ENCODE measurements at places on chromosomes 4 and X.

- DNase-seq: no peak
Measured at GRCh38 chrX:151704041-151704663, 8.9 kb downstream of the PRRG3 start.

DNA sequence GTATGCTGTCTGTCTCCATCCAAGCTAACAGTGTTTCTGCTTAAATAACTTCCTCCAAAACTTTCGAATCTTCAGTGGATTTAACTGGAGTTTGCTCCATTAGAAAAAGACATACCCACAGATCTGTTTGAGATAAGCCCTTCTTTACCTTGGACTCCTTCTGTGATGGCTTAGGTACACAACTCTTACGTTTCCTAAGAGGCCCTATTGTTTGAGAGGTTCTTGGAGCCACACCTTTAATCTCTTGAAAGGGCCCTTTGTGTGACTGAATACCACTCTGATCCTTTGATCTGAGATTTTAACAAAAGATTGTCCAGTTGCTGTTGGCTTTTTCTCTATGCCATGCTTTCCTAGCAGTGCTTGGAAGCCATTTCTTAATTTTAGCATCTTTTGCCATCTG is 92.5 kb downstream of the AKAP4 start:
- DNase-seq: no peak

DNA sequence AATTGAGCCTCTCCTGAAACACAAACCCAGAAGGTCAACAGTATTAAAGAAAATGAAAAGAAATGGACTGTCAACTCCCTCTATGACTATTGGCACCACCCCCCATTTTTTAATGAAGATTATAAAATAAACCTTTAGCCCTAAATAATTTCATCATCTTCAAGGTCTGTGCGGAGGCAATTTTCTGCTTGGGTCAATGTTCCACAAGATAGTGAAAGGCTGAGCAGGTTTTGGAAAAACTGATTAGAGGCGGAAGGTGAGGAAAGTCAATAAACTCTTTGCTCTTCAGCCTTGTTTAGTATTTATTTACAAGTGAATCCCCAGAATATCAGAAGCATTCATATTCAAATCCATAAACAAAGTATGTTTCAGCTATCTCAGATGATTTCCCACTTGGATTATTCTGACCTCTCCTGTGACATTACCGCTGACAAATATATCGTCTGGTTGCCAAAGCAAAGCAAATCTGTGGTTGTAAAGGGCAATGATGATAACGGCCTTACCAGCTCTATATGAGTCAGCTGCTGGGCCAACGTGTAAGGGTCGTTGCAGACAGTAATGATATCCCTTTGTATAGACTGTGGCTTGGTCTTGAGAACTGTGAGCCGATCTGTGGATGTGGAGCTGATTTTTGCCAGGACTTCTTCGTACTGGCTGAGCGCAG is 24.0 kb downstream of the RASGEF1B start:
- DNase-seq: no peak

GRCh38 chr4:7202411-7202810 is 10.1 kb downstream of the SORCS2 start:
- DNase-seq: no peak

DNA sequence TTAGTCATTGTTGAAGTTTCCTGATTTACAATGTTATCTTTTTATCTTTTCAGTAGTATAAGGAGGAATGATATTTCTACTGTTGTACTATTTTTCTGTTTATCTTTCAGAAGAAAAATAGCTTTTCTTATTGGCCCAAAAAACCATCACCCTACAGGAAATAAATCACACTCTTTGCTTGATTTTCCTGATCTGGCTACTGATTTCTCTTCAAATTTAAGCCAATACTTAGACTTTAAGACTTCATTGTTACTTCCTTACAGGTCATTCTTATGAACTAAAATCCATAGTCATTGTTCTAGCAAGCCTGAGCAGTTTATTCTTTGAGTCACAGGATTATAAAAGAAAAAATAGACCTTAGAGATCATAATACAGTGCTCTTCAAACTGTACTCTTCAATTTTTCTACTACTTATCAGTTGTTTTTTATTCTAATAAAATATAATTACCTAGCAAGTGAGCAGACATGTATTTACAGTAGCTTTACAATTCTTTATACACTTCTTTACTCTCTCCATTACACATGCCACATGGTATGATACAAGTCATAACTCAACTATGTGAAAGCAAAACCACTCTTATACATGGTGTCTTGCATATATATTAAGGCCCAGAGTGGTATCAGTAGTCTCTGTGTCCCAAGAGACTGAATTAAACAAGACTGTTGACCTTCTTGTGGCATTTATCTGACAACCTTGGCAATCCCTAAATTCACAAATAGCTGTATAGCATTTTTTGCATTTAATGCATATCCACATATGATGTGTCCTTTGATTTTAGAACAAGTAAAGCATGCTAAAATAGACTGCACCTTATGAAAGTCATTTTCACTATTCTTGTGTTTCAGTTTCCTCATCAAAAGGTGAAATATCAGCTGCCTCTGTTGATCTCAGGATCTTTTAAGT is 47.9 kb downstream of the TET2 start:
- no peak for DNase-seq

- DNase-seq: no peak
Measured at GRCh38 chr4:152594978-152595925, 59.4 kb upstream of the FBXW7 start.

DNA sequence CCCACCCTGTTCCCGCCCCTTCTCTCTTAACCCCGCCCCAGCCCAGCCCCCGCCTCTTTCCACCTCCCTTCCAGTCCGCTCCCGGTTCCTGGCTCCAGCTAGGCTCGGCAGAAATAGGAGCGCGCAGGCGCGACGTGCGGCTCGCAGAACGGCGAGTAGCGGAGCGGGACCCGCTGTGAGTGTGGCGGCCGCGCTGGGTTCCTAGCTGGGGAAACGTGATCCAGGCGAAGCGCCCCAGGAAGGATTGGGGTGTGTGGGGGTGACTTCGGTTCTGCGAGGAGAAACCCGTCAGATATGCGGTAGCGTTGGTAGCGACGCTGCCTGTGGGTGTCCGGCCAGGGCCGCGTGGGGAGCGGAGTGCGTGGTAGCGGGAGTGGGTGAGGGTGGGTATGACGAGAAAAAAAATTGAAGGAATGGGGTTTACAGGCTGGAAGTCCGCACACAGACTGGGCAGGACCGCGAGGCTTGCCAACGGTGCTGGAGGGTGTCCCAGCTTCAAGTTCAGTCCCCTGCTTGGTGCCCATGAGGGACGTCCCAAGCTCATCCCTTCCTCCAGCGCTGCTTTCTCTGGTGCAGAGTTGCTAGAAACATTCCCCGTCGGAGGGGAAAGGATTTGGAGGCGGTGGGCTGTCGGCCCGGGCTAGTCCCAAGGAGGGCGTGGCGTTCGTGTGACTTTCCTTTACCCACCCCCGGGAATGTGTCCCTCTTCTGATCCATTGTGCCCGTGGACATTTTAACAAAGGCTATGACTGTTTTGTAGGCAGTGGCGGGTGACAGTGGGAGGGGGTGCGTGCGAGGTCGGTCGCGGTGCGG is at the start of gene PRRG1:
PRRG1 (plus strand) TSS at position 144 of the 813 bp plus-strand sequence. CDS start 56,886 bp downstream, outside the sequence.
- DNase-seq: peak; percentile 66

GRCh38 chr4:7424553-7425111 is 10.1 kb downstream of the PSAPL1 start:
- DNase-seq: no peak

DNA sequence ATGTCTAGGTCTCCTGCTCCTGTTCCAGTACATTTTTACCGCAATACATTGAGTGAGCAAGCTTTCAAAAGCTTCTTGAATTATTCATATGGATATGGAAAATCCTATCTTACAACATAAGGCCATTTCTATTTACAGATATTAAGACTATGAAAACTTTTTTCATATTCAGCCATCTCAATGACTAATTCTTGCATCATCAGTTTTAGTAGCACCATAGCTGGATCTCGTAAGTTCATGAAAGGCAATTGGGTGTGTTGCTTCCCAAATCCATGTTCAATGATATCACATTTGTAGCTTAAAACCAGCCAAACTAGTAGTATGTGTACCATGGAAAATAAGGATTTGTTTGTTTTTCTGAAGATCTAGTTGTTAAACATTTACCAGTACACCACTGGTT is 118.3 kb upstream of the GABRA2 start:
- DNase-seq: no peak

GRCh38 chr4:36056136-36056535 is 188.2 kb downstream of the ARAP2 start:
- no peak for DNase-seq

DNA sequence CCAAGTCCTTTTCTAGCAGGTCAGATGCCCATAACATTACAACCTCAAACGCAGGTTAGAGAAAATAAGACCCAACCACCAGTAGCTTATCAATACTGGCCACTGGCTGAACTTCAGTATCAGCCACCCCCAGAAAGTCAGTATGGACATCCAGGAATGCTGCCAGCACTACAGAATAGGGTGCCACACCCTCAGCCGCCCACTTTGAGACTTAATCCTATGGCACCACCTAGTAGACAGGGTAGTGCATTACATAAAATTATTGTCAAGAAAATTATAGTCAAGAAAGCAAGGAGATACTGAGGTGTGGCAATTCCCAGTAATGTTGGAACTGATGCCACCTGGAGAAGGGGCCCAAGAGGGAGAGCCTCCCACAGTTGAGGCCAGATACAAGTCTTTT is 19.9 kb upstream of the TRIM61 start:
- no peak for DNase-seq

DNA sequence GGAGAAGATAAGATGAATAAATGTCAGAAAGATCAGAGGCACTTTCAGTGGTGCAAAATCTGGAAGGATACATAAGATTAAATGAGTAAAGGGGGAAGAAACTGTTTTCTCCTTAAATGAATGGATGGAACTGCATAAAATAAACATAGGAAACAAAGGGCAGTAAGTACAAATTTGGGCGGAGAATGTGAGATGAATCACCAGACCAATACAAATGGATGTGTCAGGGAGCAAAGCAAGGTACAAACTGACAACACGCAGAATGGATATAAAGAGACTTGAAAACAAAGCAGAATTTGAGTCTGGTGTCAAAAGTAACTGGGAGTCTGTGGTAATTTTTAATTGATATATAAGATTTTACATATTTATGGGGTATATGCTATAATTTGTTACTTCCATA is 175.3 kb upstream of the PCDH18 start:
- DNase-seq: no peak

- no peak for DNase-seq
Measured at GRCh38 chrX:21503593-21503992, 129.4 kb downstream of the CNKSR2 start.

GRCh38 chrX:125205133-125205917 is 114.3 kb upstream of the TEX13C start:
- DNase-seq: peak; percentile 33

- no peak for DNase-seq
Measured at GRCh38 chr4:66052426-66052825, 382.1 kb upstream of the EPHA5 start.

DNA sequence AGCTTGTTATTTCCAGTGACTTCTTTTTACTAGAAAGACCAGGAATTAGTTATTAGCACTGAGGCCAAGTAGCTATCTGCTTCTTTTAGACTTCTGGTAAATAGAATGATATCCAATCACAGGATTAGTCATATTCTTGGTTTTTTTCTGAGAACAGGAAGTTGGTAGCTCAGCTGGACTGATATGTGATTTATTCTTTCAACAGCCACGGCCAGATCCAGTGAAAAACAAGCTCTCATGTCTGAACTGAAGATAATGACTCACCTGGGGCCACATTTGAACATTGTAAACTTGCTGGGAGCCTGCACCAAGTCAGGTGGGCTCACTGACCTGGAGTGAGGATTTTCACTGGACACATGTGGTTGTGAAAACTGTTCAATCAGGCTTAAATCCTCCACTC is 48.6 kb downstream of the PDGFRA start:
- DNase-seq: no peak

DNA sequence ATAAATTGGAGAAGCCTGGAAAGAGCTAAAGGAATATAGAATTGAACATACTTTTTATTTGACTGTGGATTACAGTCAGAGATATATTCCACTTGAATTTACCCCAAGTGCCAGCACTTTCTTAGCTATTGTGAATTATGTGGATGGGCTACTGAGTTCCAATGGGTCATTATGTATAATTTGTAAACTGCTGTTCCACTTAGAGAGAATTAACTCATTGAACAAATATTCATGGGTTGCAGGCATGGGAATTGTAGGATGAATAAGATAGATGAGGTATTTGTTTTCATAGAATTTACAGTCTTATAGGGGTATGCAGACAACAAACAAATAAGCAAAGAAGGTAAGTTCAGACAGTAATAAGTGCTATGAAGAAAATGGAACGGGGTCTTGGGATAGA is 195.7 kb downstream of the SHROOM3 start:
- no peak for DNase-seq

DNA sequence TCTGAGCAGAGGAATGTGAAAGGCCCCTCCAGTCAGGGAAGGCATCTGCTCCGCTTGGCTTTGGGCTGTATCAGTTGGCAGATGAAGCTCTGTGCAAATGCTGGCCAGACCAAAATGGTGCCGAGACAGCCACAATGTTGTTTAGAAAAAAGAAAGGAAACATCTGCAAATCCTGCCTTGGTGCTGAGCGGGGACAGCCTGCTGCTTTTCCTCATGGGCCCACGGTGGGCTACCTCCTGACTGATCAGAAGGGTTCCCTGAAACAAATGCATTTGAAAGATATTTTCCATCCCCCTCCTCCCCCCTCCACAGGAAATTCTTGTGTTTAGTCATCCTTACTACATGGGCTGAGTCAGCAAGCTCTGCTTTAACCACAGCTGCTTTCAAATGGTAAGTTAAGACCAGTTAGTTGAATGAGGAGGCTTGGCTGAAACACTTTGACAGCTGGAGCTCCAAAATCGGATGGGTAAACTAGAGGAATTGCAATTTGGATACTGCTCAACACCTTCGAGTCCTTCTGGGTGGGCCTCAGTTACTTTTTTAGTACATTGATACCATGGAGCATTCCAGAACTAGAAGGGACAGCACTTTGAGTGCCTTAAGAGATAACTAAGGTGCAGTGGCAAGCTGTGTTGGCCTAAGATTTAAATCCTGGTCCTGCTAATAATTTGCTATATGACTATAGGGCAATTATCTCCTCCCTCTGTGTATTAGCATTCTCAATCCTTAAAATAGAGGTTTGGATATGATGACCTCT is 36.0 kb downstream of the PLAC1 start:
- DNase-seq: no peak

DNA sequence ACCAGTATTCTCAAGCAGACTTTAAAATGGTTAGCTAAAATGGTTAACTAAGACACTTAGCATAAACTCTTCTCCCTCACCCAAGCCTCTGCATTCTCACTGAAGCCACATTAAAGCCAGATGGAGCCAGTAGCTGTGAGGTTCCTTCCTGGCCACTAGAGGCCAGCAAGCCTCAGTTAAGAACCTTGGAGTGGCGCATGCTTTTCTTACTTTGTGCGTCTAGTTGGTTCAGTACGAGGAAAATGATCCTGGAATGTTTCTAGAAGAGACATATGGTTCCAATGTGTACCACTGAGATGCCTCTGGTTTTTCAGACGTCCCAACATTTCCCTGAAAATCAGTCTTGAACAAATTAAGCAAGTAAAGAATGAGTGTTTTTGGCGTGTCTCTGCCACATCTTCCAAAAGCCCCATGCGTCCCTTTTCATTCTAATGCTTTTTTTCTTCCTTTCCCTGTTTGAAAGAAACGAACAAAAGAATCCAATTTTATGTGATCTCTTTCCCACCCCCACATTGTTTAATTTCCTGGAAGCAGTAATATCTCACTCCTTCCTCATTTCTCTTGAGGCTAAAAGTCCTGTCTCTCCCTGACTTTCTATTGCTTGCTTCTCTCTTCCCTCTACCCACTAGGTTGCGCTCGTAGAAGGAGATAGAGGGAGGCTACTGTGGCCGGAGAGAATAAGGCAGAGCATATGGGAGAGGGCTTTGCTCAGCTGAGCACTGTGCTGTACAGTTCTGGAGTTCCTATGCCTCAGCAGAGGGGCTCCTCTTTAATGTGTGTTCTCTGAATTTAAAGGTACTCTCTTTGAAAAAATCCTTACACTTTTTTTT is 82.9 kb upstream of the TAB3 start:
- DNase-seq: peak; percentile 0

Data from anterior cingulate cortex (tissue), 58 donors.